ENCODE measurements at places on chromosomes 7 and 10. TPM values are rescaled to one million over a fixed set of nuclear protein-coding genes. Genes with fewer than 3 reads are reported as not detected.
A peak's percentile ranks its signal among the peaks of the same experiment; 100 is the strongest.

GRCh38 chr7:999149-999879 lies 16.3 kb downstream of the CYP2W1 start:
- no peaks in the 10 kb centered on the region for H3K27me3 ChIP-seq
- H3K4me1 ChIP-seq: no peaks in the 10 kb centered on the region
- H3K4me3 ChIP-seq: no peak overlapping the region
- peaks cover 4% of the 10 kb centered on the region for H3K36me3 ChIP-seq
- no peak for DNase-seq

DNA sequence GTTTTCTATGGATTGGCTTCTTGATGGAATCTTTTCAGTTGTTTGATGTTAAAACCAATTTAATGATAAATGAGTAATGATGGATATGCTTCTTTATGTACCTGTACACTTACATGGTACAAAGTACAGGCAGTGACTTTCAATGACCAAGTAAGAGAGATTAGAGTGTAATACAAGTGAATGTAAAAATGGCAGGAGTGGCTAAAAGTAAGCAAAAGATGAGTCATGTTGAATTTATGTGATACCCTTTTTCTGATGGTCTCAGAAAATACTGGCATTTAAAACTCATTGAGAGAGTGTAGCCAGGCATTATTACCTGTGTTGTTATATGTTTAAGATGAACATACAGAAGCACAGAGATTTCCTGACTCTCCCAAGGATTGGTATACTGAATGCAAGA lies 97.1 kb downstream of the GPR85 start:
- no peak overlapping the region for H3K27ac ChIP-seq
- H3K4me1 ChIP-seq: no peaks in the 10 kb centered on the region
- no peak for DNase-seq
- no peaks in the 10 kb centered on the region for H3K27me3 ChIP-seq
- no peak overlapping the region for H3K4me3 ChIP-seq

- H3K4me1 ChIP-seq: peaks cover 19% of the 10 kb centered on the region
- H3K27ac ChIP-seq: no peak overlapping the region
- H3K4me3 ChIP-seq: no peak overlapping the region
- H3K27me3 ChIP-seq: no peaks in the 10 kb centered on the region
- no peaks in the 10 kb centered on the region for H3K36me3 ChIP-seq
Measured at GRCh38 chr7:47634273-47634672, 52.4 kb upstream of the TNS3 start.

GRCh38 chr7:24545215-24545614 lies 28.0 kb upstream of the PALS2 start:
- H3K36me3 ChIP-seq: no peaks in the 10 kb centered on the region
- no peaks in the 10 kb centered on the region for H3K4me1 ChIP-seq
- H3K27me3 ChIP-seq: no peaks in the 10 kb centered on the region
- no peak for DNase-seq

- peaks cover 9% of the 10 kb centered on the region for H3K4me1 ChIP-seq
- no peaks in the 10 kb centered on the region for H3K36me3 ChIP-seq
- no peak overlapping the region for H3K27ac ChIP-seq
- no peak for DNase-seq
- no peak overlapping the region for H3K4me3 ChIP-seq
Measured at GRCh38 chr7:12107841-12108254, 103.2 kb upstream of the TMEM106B start.

GRCh38 chr10:2681891-2682290 lies 385.5 kb upstream of the PFKP start:
- no peak for DNase-seq
- no peaks in the 10 kb centered on the region for H3K27me3 ChIP-seq
- no peak overlapping the region for H3K4me3 ChIP-seq
- no peaks in the 10 kb centered on the region for H3K4me1 ChIP-seq
- H3K36me3 ChIP-seq: no peaks in the 10 kb centered on the region
- no peak overlapping the region for H3K27ac ChIP-seq

DNA sequence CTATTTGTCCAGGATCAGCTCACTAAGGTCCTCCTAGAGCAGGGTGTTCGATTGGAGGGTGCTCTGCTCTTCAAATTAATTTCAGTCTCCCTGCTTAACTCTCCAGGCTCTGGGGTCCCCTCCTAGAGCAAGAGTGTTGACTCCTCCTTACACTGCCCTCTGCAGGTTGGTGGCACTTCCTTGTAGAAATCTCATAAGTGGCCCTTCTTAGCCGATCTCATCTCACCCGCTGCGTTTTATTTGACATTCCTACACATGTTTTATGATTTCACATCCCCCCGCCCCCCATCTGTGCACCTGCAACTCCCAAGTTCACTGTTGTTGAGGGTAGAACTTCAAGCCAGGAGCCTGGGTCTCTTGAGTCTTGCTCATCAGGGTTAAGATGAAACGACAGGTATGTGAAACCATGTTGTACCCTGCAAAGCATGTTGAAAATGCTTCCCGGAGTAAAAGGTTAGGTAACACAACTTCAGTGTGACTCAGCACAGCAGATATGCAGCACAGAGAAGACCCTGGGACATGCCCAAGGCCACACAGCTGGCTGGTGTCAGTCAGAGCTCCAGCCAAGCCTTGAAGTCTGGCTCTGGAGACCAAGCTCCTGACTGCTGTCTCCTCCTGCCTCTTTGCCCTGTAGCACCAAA lies 171.2 kb downstream of the PRKAG2 start:
- H3K36me3 ChIP-seq: no peaks in the 10 kb centered on the region
- DNase-seq: peak; percentile 59
- H3K4me1 ChIP-seq: peaks cover 14% of the 10 kb centered on the region
- H3K27ac ChIP-seq: no peak overlapping the region
- H3K27me3 ChIP-seq: no peaks in the 10 kb centered on the region
- H3K4me3 ChIP-seq: no peak overlapping the region

- H3K27ac ChIP-seq: no peak overlapping the region
- no peak overlapping the region for H3K4me3 ChIP-seq
- peaks cover 11% of the 10 kb centered on the region for H3K4me1 ChIP-seq
- DNase-seq: no peak
Measured at GRCh38 chr10:112271982-112272381, 11.2 kb upstream of the TECTB start.

DNA sequence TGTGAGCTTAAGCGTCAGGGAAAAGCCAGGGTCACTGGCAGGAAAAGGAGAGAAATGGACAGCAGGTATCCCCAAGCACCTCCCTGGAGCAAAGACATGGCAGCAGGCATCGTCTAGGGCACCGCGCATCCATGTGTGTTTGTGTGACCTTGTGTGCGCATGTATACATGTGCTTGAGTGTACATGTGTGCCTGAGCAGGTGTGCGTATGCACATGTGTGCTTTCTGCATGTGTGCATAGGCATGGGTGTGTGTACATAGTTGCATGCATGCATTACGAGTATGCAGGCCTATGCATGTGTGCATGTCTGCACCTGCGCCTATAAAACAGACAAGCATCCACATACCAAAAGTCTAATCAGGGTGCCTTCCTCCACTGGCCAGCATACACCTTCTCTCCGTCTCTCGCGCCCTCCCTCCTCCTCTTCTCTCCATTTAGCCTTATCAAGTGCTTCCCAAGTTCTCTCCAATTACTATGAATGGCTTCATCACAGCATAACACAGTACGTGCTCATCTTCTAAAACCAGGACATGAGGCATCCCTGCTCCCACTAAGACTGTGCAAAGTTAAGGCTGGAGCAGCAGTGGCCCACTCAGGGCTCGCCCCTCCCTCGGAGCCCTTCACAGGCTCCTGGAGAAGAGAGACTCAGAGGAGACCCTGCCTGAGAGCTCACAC lies 30.6 kb downstream of the RASGEF1A start:
- H3K4me3 ChIP-seq: no peak overlapping the region
- peak; percentile 2 for DNase-seq
- H3K36me3 ChIP-seq: no peaks in the 10 kb centered on the region
- no peak overlapping the region for H3K27ac ChIP-seq
- no peaks in the 10 kb centered on the region for H3K4me1 ChIP-seq
- no peaks in the 10 kb centered on the region for H3K27me3 ChIP-seq

GRCh38 chr10:100553929-100554328 lies 18.2 kb downstream of the HIF1AN start:
- no peak for DNase-seq
- peaks cover 10% of the 10 kb centered on the region for H3K4me1 ChIP-seq
- no peak overlapping the region for H3K27ac ChIP-seq
- H3K4me3 ChIP-seq: no peak overlapping the region
- peaks cover 6% of the 10 kb centered on the region for H3K36me3 ChIP-seq

- no peaks in the 10 kb centered on the region for H3K36me3 ChIP-seq
- no peak overlapping the region for H3K27ac ChIP-seq
- H3K4me1 ChIP-seq: peaks cover 29% of the 10 kb centered on the region
- H3K27me3 ChIP-seq: no peaks in the 10 kb centered on the region
- DNase-seq: peak; percentile 48
Measured at GRCh38 chr7:12771378-12771877, 84.0 kb downstream of the ARL4A start.

- H3K27me3 ChIP-seq: no peaks in the 10 kb centered on the region
- H3K27ac ChIP-seq: no peak overlapping the region
- no peak overlapping the region for H3K4me3 ChIP-seq
- peaks cover 7% of the 10 kb centered on the region for H3K4me1 ChIP-seq
Measured at GRCh38 chr10:30392564-30392990, 41.4 kb upstream of the MAP3K8 start.

DNA sequence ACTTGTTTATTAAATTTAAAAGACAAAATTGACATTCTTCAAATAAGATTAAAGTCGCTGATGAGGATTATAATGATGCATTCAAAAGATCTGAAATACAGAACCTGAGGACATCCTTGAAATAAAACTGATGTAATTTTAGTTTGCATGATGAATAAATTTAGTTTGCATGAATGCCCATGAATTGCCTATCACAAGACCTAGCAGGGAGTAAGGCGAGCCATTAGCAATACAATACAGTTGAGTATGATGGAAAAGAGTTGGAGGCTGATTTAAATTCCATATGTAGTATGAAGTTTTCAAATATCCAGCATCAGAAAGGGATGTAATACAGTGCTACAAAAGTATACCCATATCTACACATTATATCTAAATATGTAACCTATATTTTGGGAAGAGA lies 321.3 kb downstream of the CACNA2D1 start:
- no peaks in the 10 kb centered on the region for H3K36me3 ChIP-seq
- no peak overlapping the region for H3K27ac ChIP-seq
- H3K27me3 ChIP-seq: no peaks in the 10 kb centered on the region
- H3K4me3 ChIP-seq: no peak overlapping the region
- no peaks in the 10 kb centered on the region for H3K4me1 ChIP-seq

- H3K27me3 ChIP-seq: no peaks in the 10 kb centered on the region
- DNase-seq: no peak
- H3K27ac ChIP-seq: no peak overlapping the region
- no peaks in the 10 kb centered on the region for H3K36me3 ChIP-seq
- no peak overlapping the region for H3K4me3 ChIP-seq
- no peaks in the 10 kb centered on the region for H3K4me1 ChIP-seq
Measured at GRCh38 chr7:117188949-117189592, 133.8 kb downstream of the WNT2 start.

DNA sequence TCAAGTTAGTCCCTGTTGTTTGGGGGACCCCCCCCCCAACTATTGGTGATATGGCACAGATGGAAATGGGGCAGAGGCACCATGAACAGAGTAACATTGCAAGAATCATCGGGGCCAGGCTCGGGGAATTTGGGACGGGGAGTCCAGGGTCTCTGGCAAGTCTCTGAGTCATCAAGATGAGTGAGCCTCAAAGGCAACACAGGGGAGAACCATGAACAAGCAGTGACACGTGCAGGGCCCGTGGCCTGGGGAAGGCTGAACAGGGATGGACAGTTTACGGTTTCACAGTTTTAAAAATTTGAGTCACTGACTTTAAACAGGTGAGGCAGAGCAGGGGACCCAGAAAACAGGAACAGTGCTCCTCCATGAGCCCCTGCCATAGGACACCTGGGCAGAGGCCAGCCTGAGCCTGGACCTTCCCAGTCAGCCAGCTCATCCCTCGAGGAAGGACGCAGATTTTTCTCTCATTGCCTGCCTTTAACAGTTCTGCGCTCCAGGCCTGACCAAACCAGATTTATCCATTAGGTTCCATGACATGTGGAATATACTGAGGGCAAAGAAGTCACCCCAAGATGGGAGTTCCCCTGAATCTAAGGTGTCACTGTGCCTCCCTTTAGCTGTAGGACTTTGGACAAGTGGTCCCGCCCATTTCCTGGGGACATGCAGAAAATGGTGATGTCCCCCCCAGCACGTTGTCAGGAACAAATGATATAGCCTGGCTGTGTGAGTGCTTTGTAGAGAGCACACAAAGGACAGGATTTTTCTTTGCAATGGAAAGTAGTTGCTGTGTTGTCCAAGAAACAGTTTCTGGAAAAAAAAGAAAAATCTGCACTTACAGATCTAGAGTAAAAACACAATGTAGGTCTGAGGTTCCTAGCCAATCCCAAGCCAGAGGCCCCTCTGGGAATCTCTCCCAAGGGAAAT lies 23.8 kb downstream of the CHST15 start:
- peaks cover 15% of the 10 kb centered on the region for H3K4me1 ChIP-seq
- DNase-seq: no peak
- H3K27me3 ChIP-seq: no peaks in the 10 kb centered on the region
- no peak overlapping the region for H3K4me3 ChIP-seq

- H3K27me3 ChIP-seq: no peaks in the 10 kb centered on the region
- H3K27ac ChIP-seq: peak within 1 kb of the TSS; percentile 73
- peaks cover 22% of the 10 kb centered on the region for H3K4me1 ChIP-seq
- peak within 1 kb of the TSS; percentile 46 for H3K4me3 ChIP-seq
- peak; percentile 83 for DNase-seq
Measured at GRCh38 chr7:140403878-140404564, at the start of gene RAB19. RAB19 (plus strand) TSS chr7:140404058; CDS start chr7:140407647, 3,589 bp downstream.

GRCh38 chr7:124959676-124960075 lies 30.1 kb upstream of the POT1 start:
- no peaks in the 10 kb centered on the region for H3K36me3 ChIP-seq
- no peak for DNase-seq
- no peaks in the 10 kb centered on the region for H3K4me1 ChIP-seq
- no peak overlapping the region for H3K4me3 ChIP-seq
- no peak overlapping the region for H3K27ac ChIP-seq

GRCh38 chr7:105339404-105340323 lies 49.1 kb downstream of the SRPK2 start:
- H3K27ac ChIP-seq: no peak overlapping the region
- peak; percentile 64 for DNase-seq
- H3K4me3 ChIP-seq: no peak overlapping the region
- H3K36me3 ChIP-seq: no peaks in the 10 kb centered on the region
- H3K27me3 ChIP-seq: no peaks in the 10 kb centered on the region

CCL24 gene
- not detected for total RNA-seq

MBLAC1 gene
- total RNA-seq: 5.3 TPM

OR2A12 gene
- not detected for total RNA-seq

Data from body of pancreas (tissue), 4 donors.